MCF 10A (cell line): ENCODE measurements at places on chromosomes 3 and 15. TPM values are rescaled to one million over a fixed set of nuclear protein-coding genes. Genes with fewer than 3 reads are reported as not detected.

- H3K4me3 ChIP-seq: no peak overlapping the region
- H3K4me1 ChIP-seq: no peaks in the 10 kb centered on the region
Observed at GRCh38 chr15:92636908-92637481, 18.6 kb downstream of the FAM174B start.

DNA sequence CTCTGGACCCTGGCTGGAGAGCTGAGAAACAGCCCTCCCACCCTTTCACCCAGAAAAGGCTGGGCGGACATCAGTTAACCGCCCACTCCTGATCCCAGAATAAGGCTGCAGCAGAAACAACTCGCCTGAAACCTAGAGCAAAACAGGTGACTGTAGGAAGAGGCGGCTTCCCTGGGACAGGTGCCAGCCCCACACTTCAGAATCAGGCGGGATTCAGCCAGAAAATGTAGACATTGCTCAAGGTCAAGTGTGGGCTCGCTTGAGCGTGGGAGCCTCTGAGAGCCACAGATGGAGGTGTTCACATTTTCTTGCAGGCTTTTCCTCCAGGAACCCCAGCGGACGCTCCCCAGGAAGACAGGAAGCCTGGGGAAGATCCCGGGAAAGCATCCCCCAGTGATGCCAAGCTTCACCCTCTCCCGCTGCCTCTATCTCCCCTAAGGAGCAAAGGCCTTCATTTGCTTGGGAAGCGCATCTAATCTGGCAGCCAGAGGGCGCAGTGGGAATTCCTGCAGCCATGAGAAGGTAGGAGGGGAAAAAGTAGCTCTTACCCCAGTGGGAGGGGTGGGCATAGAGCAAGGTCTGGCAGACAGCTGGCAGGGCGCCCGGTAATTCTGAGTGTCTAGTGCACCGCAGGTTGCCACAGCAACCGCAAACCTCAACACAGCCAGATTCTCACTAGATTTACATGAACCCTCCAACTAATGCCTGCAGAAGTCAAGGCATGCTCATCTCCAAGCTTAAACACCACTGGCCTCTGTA is 77.7 kb downstream of the OCA2 start:
- H3K27me3 ChIP-seq: no peaks in the 10 kb centered on the region
- H3K27ac ChIP-seq: no peak overlapping the region
- no peaks in the 10 kb centered on the region for H3K4me1 ChIP-seq
- H3K4me3 ChIP-seq: no peak overlapping the region
- no peaks in the 10 kb centered on the region for H3K36me3 ChIP-seq

GRCh38 chr3:13716540-13717221 is 163.2 kb downstream of the WNT7A start:
- peaks cover 18% of the 10 kb centered on the region for H3K27me3 ChIP-seq
- no peak overlapping the region for H3K4me3 ChIP-seq
- H3K27ac ChIP-seq: no peak overlapping the region
- no peak for DNase-seq
- no peaks in the 10 kb centered on the region for H3K4me1 ChIP-seq
- no peaks in the 10 kb centered on the region for H3K36me3 ChIP-seq

Gene FAN1
- 22.4 and 29.8 TPM in 2 replicates for total RNA-seq

DNA sequence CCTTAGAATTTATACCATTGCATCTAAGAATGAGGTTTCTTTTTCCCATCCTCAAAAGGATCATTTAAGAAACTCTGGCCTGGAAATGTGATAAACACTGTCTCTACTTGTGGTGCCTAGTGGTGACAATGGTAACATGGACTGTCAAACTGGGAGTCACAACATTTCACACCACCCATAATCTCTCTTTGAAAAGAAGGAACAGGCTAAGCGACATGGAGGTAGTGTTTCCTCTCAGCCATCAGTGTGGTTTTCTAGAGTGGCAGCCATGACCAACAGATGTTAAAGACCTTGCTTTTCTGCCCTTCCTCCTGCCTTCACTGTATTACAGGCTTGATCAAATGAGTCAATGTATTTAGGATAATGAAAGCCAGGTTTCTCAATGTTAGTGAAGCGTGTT is 283.1 kb upstream of the STAC start:
- no peak for DNase-seq
- no peaks in the 10 kb centered on the region for H3K4me1 ChIP-seq
- H3K36me3 ChIP-seq: no peaks in the 10 kb centered on the region

DNA sequence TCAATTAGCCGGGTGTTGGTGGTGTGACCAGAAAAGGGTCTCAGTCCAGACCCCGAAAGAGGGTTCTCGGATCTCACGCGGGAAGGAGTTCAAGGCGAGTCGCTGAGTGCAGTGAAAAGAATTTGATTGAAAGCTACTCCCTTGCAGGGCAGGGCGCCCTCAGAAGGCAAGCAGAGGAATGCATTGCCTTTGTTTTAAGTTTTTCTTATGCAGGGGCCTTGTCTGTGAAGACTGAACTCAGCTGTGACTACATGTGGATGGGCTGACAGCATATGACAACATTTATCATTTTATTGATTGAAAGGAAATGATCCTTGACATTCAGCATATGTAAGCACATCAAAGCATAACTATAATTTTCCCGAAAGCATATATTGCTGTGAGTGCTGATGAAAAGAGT is 11.8 kb downstream of the CPN2 start:
- no peak for DNase-seq
- peak overlapping the region; percentile 37 for H3K27ac ChIP-seq
- no peaks in the 10 kb centered on the region for H3K4me1 ChIP-seq
- no peaks in the 10 kb centered on the region for H3K27me3 ChIP-seq

- H3K36me3 ChIP-seq: no peaks in the 10 kb centered on the region
- H3K4me1 ChIP-seq: peaks cover 14% of the 10 kb centered on the region
- peak; percentile 75 for DNase-seq
Observed at GRCh38 chr3:25293736-25294135, 134.3 kb upstream of the RARB start.

Gene BRK1
- total RNA-seq: 78.5 and 82.5 TPM in 2 replicates

DNA sequence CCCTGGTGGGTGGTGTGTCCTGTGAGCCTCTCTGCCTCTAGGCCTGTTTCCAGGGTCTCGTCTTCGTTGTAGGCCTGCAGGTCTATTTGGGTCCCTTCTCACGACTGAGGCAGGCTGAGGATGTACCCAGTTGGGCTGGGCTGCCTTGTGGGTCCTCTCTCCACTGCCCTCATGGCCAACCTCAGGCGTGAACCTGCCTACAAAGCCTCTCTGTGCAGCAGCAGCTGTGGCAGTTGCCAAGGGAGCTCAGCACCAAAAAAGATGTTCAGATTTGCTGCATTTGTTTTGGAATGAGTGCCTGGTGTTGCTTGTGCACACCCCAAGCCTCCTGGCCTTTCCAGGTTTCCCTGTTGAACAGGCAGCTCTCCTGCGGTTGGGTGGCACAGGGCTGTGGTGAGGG is 13.4 kb downstream of the KLF13 start:
- no peak overlapping the region for H3K4me3 ChIP-seq
- H3K36me3 ChIP-seq: peaks cover 21% of the 10 kb centered on the region
- DNase-seq: no peak
- no peaks in the 10 kb centered on the region for H3K27me3 ChIP-seq
- peaks cover 41% of the 10 kb centered on the region for H3K4me1 ChIP-seq
- no peak overlapping the region for H3K27ac ChIP-seq

Gene CYP1A2
- not detected in 2 replicates for total RNA-seq

- no peaks in the 10 kb centered on the region for H3K27me3 ChIP-seq
- peaks cover 37% of the 10 kb centered on the region for H3K4me1 ChIP-seq
- DNase-seq: no peak
- H3K27ac ChIP-seq: peak overlapping the region; percentile 39
- H3K36me3 ChIP-seq: peaks cover 17% of the 10 kb centered on the region
Observed at GRCh38 chr3:44983484-44983941, 7.5 kb downstream of the EXOSC7 start.

DNA sequence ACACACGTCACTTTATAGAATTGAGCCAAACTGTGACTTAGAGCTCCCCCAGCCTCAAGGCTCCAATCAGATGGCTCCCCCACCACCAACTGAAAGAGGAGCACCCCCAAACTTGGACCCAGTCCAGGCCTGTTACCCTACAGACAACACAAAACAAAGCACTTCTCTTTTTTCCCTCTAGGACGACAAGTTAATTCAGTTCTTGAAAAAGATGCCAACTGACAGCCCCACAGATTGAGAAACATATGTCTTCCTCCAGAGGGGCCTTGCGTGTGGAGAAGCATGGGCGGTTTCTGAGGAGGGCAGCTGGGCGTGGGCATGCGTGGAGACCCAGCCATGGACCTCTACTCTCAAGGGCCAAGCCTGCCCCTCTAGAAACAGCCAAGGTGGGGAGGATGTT is 229.5 kb downstream of the SHQ1 start:
- no peaks in the 10 kb centered on the region for H3K36me3 ChIP-seq
- no peak overlapping the region for H3K27ac ChIP-seq
- no peak for DNase-seq
- no peak overlapping the region for H3K4me3 ChIP-seq

DNA sequence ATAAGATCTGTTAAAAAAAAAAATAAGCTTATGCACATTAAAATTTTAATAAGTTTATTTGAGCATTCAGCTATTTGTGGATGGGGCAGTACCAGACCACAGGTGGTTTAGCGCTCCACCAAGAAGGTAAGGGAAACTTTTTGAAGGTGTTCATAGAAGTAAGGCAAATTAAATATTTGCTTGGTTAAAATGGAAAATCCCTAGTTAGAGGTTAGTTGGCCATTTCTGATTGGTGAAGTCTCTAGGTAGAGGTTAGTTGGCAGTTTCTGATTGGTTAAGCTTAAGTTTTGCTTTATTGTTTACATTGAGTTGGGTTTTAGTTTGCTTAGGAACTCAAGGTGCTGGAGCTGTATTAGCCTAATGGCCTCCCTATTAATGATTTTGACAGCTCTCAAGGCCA is 30.7 kb downstream of the SCN11A start:
- H3K27ac ChIP-seq: no peak overlapping the region
- no peak overlapping the region for H3K4me3 ChIP-seq
- H3K27me3 ChIP-seq: peaks cover 16% of the 10 kb centered on the region
- no peaks in the 10 kb centered on the region for H3K4me1 ChIP-seq

DNA sequence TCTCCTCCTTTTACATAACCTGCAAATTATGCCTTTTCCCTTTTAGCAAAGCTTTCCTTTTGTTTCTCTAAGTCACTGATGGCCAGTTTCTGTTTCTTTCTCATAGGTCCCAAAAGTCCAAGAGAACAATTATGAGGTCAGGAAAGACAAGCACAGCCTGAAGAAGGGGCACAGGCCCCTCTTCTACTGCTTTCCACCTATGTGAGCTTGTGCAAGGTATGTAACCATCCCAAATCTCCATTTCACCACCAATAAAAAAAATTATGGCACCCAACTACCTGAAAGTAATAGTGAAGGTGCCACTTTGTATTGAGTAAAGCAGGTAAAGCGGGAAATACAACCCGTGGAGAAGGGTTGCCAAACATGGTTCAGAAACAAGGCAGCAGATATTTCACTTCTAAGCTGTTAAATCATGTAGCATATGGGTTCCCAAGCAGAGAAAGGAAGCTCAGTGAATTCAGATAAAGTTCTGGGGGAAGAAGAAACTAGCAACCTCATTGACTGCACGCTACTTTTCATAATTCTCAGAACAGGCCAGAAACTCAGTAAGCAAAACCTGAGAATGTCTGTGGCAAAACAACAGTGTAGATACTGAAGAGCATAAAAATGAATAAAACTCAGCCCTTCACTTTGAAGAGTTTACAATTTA is 4.2 kb downstream of the PLOD2 start:
- DNase-seq: peak; percentile 42
- H3K36me3 ChIP-seq: no peaks in the 10 kb centered on the region
- H3K27ac ChIP-seq: peak overlapping the region; percentile 86
- H3K4me1 ChIP-seq: peaks cover 21% of the 10 kb centered on the region
- H3K4me3 ChIP-seq: peak overlapping the region; percentile 86
- no peaks in the 10 kb centered on the region for H3K27me3 ChIP-seq

DNA sequence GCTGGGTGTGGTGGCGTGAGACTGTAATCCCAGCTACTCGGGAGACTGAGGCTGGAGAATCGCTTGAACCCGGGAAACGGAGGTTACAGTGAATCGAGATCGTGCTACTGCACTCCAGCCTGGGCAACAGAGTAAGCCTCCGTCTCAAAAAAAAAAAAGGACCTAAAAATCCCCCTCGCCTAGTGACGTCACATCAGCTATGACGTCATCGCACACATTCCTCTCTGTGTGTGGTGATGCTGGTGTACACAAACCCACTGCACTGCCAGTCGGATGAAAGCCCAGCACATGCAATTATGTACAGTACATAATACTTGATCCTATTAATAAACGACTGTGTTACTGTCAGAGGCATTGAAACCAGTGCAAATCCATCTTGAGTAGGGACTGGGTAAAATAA is 40.2 kb upstream of the SEC61A1 start:
- no peak for DNase-seq
- H3K27me3 ChIP-seq: no peaks in the 10 kb centered on the region
- H3K36me3 ChIP-seq: no peaks in the 10 kb centered on the region
- H3K27ac ChIP-seq: no peak overlapping the region
- no peak overlapping the region for H3K4me3 ChIP-seq
- H3K4me1 ChIP-seq: peaks cover 23% of the 10 kb centered on the region

DNA sequence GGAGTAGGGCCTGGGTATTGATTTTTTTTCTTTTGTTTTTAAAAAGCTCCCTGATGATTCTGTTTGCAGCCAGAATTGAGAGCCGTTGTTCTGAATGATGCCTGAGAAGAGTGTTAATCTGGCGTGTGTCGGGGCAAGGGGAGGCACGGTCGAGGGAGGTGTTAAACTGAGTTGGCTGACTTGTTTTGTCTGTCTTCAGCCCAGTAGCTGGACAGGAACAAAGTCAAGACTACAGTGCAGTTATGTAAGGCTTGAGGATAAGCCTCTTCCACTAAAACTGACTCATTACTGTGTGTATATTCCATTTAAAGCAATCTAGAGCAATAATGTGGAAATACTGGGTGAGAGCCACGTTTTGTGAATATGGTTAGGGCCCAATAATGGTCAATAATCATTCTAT is 119.0 kb upstream of the DLG1 start:
- peak overlapping the region; percentile 46 for H3K27ac ChIP-seq
- no peak overlapping the region for H3K4me3 ChIP-seq
- peaks cover 11% of the 10 kb centered on the region for H3K4me1 ChIP-seq
- no peaks in the 10 kb centered on the region for H3K36me3 ChIP-seq

Gene NPAP1
- not detected in 2 replicates for total RNA-seq

DNA sequence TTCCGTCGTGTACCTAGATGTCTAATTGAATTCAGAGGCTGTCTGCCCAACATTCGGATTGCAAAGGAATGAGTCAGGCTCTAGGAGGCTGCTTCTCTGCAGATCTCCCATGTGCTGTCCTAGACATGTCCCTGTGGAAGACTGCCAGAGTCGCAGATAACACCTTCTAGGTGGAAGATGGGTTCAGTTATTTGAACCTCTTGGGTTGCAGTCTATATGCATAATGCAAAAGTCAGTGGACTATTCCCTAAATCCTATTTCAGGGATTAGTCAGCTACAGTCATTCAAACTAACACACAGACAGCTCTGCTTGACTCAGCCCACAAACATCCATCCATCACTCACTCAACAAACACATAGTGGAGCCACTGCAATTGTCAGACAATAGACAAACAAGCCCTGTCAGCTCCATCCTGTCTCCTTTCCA is 300.0 kb upstream of the CTNNB1 start:
- H3K4me3 ChIP-seq: no peak overlapping the region
- no peaks in the 10 kb centered on the region for H3K27me3 ChIP-seq
- peak; percentile 50 for DNase-seq
- H3K36me3 ChIP-seq: no peaks in the 10 kb centered on the region

Gene GPR87
- total RNA-seq: 41.9 and 51.8 TPM in 2 replicates

DNA sequence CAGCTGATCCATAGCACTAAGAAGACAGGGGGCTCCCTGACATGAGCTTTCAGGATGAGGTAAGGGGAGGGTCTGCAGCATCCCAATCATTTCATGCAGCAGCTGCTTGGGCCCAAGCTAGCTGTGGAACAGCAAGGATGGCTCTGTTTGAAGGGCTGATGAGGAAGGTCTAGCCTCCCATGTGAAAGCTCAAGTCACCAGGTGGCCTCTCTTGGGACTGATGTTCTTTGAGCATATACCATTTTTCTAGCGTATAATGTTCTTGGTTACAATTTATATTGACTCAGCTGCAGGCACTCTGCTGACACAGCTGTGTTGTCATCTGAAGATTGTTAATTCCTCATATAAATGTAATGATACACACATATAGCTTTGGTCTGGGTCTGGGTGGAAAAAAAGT is 87.0 kb downstream of the CD200R1L start:
- DNase-seq: no peak
- H3K27ac ChIP-seq: no peak overlapping the region
- H3K36me3 ChIP-seq: no peaks in the 10 kb centered on the region
- H3K4me3 ChIP-seq: no peak overlapping the region
